Calu3 (cell line): ENCODE measurements at places on chromosomes 6 and 20. TPM values are rescaled to one million over a fixed set of nuclear protein-coding genes. Genes with fewer than 3 reads are reported as not detected.

DNA sequence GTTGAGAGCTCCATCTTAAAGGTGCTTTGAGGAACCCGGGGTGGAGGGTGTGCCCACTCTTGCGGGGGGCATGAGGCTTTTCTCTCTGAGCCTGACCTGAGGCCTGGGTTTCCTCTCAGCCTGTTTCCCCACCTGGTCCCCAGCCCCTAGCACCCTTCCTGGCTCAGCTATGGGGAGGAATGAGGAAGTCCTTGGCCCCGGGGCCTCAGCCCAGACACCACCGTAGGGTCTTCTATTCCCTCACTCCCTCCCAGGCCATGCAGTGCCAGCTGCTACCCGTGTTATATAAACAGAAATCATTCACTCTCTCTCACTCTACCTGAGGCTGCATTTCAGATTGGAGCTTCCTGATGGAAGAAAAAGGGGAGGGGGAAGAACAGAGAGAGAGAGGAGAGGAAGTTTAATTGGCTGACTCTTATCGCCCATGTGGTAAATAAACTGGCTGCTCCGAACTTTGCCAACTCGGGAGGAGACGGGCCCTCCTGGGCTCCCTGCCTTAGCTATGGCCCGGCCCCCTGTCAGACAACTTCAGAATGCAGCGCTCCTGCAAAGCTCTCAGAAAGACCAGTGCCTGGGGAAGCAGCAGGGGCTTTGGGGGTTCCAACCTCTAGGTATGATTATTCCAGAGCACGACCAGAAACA is 2.8 kb downstream of the CDH22 start:
- H3K27ac ChIP-seq, result no peak overlapping the region
- H3K36me3 ChIP-seq, result peaks cover 5% of the 10 kb centered on the region
- no peak overlapping the region for H3K4me3 ChIP-seq

DNA sequence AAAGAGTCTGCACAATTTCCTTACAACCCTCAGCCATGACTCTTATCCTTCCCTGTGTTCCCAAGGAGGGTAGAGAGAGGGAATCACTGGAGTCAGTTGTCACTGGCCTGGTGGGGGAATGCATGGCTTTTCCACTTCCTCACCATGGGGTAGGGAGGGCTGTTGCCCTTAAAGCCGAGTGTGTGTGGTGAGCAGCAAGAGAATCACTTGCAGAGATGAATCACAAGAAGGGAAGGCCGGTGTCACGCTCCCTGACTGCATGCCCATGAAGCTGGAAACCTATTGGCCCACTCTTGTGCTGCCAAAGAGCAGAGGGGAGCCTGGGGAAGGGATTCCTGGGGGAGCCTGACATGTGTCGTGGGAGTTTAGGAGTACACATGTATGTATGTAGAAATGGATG is 18.1 kb upstream of the BMP6 start:
- H3K4me1 ChIP-seq, result no peaks in the 10 kb centered on the region
- no peaks in the 10 kb centered on the region for H3K27me3 ChIP-seq
- DNase-seq, result no peak
- no peak overlapping the region for H3K4me3 ChIP-seq
- H3K27ac ChIP-seq, result no peak overlapping the region
- H3K36me3 ChIP-seq, result no peaks in the 10 kb centered on the region

PFDN4 gene
- 61.8 TPM in 2 replicates for total RNA-seq

GRCh38 chr6:96164802-96165201 is 149.0 kb downstream of the FUT9 start:
- no peak for DNase-seq
- no peaks in the 10 kb centered on the region for H3K27me3 ChIP-seq
- peaks cover 14% of the 10 kb centered on the region for H3K4me1 ChIP-seq
- no peak overlapping the region for H3K4me3 ChIP-seq
- H3K36me3 ChIP-seq, result no peaks in the 10 kb centered on the region
- H3K27ac ChIP-seq, result no peak overlapping the region

DNA sequence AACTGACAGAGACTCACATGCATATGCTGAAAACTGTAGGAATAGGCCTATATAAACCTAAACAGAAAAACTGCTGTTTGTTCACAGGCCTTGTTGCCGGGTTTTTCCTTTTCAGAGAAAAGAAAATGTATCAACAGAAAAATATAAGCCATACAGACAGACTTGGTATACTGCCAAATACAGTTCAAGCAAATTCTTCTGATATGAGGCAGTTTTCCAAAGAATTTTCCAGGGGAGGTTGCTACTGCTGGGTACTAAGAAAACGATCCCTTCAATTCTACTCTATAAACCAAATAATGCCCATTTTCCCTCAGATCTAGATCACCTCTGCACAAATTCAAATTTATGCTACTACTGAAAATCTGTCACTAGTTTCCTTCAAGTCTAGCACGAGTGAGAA is 59.4 kb downstream of the ME1 start:
- no peak overlapping the region for H3K4me3 ChIP-seq
- no peaks in the 10 kb centered on the region for H3K27me3 ChIP-seq
- H3K4me1 ChIP-seq, result no peaks in the 10 kb centered on the region
- H3K36me3 ChIP-seq, result no peaks in the 10 kb centered on the region

- no peaks in the 10 kb centered on the region for H3K4me1 ChIP-seq
- H3K4me3 ChIP-seq, result no peak overlapping the region
- no peak for DNase-seq
- H3K36me3 ChIP-seq, result no peaks in the 10 kb centered on the region
- no peak overlapping the region for H3K27ac ChIP-seq
- H3K27me3 ChIP-seq, result no peaks in the 10 kb centered on the region
Measured at GRCh38 chr6:118295336-118295735, 252.8 kb upstream of the PLN start.

DNA sequence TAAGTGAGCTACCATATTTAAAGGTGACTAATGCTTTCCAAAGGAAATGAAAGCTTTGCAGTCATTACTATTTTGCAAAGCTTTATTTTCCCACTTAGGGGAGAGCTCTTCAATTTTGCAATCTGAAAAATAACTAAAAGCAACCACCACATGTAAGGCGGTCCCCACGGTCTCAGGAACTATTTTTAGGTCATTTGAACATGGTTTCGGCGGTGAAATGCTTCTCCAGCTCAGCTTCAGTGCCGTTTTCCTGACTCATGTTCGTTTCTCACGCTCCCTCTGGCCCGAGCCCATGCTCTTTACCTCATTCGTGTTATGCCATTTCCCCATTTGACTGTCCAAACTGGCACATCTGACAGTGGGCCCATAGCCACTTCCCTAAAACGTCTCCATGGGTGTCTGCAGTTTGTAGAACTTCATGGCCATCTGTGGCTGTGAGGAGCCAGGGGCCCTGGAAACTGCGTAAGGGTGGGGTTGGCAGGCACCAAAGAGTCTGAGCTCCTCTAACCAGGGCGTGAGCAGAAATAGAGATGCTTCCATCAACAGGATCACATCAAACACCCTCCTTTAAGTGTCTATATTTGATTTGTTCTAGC is 46.5 kb downstream of the ADTRP start:
- no peaks in the 10 kb centered on the region for H3K36me3 ChIP-seq
- H3K4me1 ChIP-seq, result no peaks in the 10 kb centered on the region
- H3K27me3 ChIP-seq, result no peaks in the 10 kb centered on the region
- no peak overlapping the region for H3K27ac ChIP-seq
- H3K4me3 ChIP-seq, result no peak overlapping the region

GRCh38 chr6:110822249-110822648 is 7.0 kb upstream of the CDK19 start:
- H3K36me3 ChIP-seq, result no peaks in the 10 kb centered on the region
- no peak overlapping the region for H3K4me3 ChIP-seq
- H3K27ac ChIP-seq, result no peak overlapping the region
- H3K27me3 ChIP-seq, result no peaks in the 10 kb centered on the region
